ENCODE measurements at places on chromosomes 6 and 20. TPM values are rescaled to one million over a fixed set of nuclear protein-coding genes. Genes with fewer than 3 reads are reported as not detected.

DNA sequence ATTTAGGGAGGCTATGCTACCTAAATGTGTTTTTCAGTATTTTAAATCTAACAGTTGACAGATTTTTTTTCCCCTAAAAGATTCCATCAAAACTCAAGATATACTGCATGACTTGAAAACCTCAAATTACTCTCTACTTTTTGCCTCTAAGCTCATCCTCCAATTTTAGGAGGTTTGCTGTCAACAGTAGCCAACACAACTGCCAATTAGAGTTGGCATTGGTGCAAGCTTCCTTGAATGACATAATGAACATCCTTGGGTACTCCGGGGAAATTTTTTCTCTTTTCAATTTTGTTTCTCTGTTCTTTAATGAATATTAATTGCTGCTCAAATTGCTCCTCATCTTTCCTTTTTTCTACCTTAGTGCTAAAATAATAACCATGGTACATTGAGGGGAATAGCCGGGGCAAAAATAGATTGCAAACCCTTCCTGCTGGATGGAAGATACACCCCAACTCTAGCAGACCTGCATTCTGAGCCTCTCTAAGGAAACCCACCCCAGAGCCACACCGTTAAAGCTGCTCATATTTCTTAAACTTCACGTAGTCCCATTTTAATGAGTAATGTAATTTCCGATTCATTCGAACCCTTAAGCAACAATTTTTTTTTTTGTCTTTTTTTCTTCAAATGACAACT is 34.3 kb downstream of the SLC22A23 start:
- H3K4me1 ChIP-seq = peaks cover 2% of the 10 kb centered on the region
- no peak overlapping the region for H3K27ac ChIP-seq
- H3K27me3 ChIP-seq = peaks cover 4% of the 10 kb centered on the region
- no peaks in the 10 kb centered on the region for H3K36me3 ChIP-seq
- no peak overlapping the region for H3K4me3 ChIP-seq
- DNase-seq = no peak

DNA sequence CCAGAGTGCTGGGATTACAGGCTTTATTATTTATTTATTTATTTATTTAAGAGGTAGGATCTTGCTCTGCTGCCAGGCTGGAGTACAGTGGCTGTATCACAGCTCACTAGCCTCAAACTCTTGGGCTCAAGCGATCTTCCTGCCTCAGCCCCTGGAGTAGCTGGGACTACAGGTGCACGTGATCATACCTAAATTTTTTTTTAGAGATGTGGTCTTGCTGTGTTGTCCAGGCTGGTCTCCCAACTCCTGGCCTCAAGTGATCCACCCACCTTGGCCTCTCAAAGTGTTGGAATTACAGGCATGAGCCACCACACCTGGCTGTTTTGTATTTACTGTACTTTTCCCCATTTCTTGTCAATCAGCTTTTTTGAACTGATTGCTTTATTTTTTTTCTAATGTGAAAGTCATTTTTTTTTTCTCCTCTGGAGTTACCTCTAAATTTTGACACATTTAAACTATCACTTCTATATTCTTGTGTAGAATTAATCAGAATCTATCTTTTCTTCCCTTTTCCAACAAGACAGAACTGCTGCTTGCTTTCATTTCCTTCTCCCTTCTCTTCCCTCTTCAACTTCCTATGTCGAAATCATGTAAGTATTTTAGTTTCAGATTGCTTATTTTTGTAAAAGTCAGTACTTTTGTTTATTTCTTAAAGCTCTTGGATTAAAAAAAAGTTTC is 12.0 kb downstream of the PANK2 start:
- H3K27me3 ChIP-seq = no peaks in the 10 kb centered on the region
- peak; percentile 62 for DNase-seq
- H3K27ac ChIP-seq = peak overlapping the region; percentile 62
- H3K4me1 ChIP-seq = peaks cover 13% of the 10 kb centered on the region
- H3K36me3 ChIP-seq = peaks cover 9% of the 10 kb centered on the region

DNA sequence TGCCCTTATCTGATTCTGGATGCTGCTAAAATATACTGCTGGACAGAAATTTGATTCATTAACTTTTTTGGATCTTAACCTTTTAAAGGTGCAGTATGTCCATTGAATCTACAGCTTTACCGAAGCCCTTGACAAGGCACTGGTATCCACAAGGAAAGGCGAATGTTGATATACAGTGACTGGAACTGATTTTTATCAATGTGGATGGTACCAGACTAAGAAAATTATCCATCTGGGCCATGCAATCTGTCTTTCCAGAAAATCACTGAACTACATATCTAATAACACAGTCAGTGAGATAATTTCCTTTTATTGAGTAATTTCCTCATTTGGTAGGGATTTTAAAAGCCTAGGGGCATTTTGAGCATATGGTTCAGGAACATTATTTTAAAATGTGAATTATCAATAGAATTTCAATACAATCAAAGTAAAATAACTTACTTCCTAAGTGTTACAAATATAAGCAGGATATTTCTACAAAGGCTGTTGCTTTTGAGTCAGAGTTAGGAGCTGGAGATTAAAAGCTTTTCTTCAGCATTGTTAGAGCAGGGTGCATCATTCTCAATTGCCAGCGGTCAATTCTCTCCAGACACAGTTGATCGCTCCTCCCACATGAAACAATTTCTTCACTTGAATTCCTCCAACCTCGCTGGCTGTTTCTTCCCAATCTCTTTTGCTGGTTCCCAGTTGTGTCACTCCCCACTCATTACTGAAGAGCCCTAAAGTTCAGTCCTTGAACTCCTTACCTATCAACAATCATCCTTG is 585.3 kb upstream of the FLRT3 start:
- H3K27ac ChIP-seq = no peak overlapping the region
- peaks cover 3% of the 10 kb centered on the region for H3K4me1 ChIP-seq
- DNase-seq = no peak

GRCh38 chr20:58818586-58819285 is 32.0 kb downstream of the GNAS-AS1 start:
- DNase-seq = no peak
- no peak overlapping the region for H3K4me3 ChIP-seq
- H3K4me1 ChIP-seq = peaks cover 59% of the 10 kb centered on the region
- H3K27ac ChIP-seq = peak overlapping the region; percentile 71
- no peaks in the 10 kb centered on the region for H3K27me3 ChIP-seq

The ECT2L gene
- 0.19 TPM for polyA plus RNA-seq

The HLA-A gene
- 55.7 TPM for polyA plus RNA-seq

Data from muscle of leg (tissue), 16 donors.